Breast epithelium (tissue), 4 donors: ENCODE measurements at places on chromosomes 6 and 20. TPM values are rescaled to one million over a fixed set of nuclear protein-coding genes. Genes with fewer than 3 reads are reported as not detected.

DNA sequence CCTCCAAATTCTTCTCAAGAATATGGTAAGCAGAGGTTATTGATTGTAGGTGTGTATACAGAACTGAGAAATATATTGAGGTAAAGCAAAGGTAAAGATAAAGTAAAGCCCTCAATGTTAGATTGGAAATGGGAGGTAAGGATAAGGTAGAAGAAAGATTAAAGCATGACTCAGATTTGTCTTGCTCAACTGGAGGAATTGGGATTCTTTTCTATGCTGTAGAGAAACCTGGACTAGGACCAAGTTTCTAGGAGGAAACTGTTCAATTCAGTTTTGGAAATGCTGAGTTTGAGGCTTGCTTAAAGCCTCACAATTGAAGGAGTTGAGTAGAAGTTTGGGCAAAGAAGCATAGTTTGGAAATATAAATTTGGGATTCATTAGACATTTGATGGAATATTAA lies 634.0 kb upstream of the PTCHD4 start:
- no peak for DNase-seq
- H3K36me3 ChIP-seq = no peaks in the 10 kb centered on the region
- H3K27me3 ChIP-seq = no peaks in the 10 kb centered on the region
- no peak overlapping the region for H3K4me3 ChIP-seq
- no peaks in the 10 kb centered on the region for H3K4me1 ChIP-seq
- H3K27ac ChIP-seq = no peak overlapping the region

Gene MOXD1
- total RNA-seq = 2.9 TPM

Gene DEFB124
- not detected for total RNA-seq

- H3K36me3 ChIP-seq = no peaks in the 10 kb centered on the region
- no peaks in the 10 kb centered on the region for H3K27me3 ChIP-seq
- no peak overlapping the region for H3K4me3 ChIP-seq
- H3K4me1 ChIP-seq = no peaks in the 10 kb centered on the region
- DNase-seq = no peak
Measured at GRCh38 chr6:138580801-138581200, 81.5 kb upstream of the NHSL1 start.

Gene COL12A1
- total RNA-seq = 281 TPM

Gene PTK6
- 0.88 TPM for total RNA-seq
